ENCODE measurements at places on chromosomes 3 and 15.

- DNase-seq = no peak
Measured at GRCh38 chr15:95948411-95948810, 382.1 kb upstream of the NR2F2 start.

DNA sequence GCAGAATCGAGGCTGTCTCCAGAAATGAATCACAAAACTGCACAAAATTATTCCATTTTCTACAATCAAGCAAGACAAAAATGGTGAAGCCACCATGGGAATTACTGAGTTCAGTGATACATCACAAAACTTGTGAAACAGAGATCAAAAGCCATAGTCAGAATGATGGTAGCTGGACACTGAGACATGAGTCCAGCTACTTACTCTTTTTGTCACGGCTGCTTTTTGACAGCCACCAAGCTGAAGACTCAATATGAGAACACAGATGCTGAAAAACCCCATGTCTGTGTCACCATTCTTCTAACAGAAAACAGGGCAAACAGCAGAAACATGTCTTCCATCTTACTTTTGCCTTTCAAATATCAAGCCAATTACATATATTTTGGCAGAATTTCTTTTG, 237.6 kb downstream of the LPP start:
- DNase-seq = no peak

- no peak for DNase-seq
Measured at GRCh38 chr15:30953183-30953582, 38.2 kb downstream of the MTMR10 start.

DNA sequence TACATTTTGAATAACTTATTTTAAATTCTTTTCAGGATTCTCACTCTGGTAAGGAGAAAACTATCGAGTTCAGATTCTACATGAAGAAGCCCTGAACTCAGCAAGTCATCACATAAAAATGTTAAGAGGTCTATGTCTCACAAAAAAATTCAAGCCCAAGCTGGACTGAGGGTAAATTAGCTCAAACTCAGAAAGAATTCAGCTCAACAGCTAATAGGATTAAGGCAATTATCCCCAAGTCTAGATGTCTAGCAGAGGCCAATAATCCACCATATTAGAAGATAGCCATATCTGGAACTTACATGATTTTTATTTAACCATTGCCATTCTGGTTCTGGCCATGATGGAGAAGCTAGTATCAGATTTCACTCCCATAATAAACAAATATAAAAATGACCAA, 909.7 kb downstream of the PLOD2 start:
- DNase-seq = no peak

DNA sequence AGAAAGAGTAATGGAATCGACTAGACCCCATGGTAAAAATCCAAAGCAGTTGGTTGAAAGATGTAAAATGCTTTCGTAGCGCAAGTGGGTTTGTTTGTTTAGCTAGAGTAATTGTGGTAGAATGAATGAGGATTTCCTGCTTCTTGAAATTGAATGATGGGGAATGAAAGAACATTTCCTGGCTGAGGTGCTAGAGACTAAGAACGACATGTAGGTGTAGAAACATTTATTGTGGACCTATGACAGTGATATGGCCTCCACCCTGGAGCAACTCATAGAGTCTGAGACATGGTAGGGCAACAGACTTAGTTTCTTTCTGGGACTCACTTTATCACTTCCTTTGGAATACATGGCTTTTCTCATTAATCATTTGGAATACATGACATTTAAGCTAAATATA, 467.6 kb upstream of the CFAP20DC start:
- DNase-seq = no peak
